ENCODE measurements at places on chromosomes 3 and 15.

DNA sequence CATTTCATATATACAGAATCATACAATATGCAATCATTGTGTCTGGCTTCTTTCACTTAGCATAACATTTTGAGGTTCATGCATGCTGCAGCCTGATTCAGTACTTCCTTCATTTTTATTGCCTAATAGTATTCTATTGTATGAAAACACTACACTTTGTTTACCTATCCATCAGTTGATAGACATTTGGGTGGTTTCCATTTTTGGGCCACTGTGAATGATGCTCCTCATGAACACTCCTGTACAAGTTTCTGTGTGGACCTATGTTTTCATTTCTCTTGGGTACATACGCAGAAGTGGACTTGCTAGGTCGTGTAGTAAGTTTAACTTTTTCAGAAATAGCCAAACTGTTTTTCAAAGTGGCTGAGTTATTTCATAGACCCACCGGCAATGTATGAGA is 18.8 kb downstream of the TNIK start:
- DNase-seq, result no peak

GRCh38 chr3:130823241-130823884 is 70.5 kb upstream of the ATP2C1 start:
- no peak for DNase-seq

DNA sequence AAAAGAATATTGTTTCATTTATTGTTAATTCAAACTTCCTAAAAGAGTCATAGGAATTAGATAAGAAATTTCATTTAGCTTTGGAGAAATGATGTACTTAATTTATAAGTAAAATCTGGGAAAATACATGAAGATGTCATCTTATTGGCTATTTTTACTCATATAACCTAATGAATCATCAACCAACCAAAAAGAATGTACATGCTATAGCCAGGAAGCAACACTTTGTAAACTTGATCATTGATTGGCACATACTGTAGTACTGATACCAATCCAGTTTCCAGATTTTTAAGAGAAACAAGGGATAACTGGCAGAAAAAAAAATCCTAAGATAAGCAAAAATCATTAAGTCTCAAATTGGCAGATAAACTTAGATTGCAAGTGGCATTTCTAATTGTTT is 207.9 kb upstream of the CDIN1 start:
- no peak for DNase-seq

DNA sequence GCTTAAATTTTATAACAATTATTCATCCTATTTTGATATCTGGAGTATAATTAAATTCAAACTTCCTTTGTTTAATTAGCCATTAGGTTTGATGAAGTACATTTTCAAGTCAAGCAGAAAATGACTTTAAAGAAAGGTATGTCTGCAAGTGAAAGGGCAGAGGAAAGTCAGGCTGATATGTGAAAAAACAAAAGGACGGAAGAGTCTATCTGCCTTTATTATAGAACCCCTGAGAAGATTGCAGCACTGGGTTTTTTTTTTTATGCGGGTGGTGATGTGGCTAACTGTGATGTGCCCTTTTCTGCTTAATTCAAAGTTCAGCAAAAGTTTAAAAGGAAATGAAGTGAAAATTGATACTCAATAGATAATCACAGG is 83.2 kb downstream of the COL8A1 start:
- no peak for DNase-seq

DNA sequence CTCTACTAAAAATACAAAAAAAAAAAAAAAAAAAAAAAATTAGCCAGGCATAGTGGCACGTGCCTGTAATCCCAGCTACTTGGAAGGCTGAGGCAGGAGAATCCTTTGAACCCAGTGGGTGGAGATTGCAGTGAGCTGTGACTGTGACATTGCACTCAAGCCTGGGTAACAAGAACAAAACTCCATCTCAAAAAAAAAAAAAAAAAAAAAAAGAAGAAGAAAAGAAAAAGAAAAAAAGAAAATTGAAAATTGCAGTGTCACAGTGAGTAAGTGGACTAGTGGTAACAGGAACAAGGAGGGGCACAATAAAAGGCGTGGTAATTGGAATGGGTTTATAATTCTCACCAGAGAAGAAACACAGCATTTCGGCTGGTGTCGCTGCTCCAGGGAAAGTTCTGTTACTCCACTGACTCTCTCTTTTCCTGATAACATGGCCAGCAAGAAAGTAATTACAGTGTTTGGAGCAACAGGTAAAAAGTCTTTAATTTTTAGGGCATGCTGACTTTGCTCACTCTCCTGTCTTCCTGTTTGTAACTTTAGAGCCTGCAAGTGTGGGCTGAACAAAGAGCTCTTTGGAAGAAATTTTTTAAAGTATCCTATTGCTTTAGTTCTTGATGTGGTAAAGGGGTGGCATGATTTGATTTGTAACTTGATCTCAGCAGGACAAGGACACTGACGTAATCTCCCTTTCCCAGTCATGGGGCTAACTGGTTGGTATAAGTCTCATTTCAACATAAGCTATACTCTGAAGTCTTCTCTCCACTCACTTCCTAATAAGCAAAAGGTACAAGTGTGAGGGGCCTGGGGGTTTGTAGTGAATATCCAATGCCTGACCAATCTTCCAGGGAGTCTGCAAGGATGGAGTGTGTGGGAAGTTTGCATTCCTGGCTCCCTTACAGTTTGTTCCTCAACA is 22.1 kb upstream of the TRA2B start:
- DNase-seq, result peak; percentile 53

GRCh38 chr3:193805448-193805847 is 212.4 kb downstream of the OPA1 start:
- no peak for DNase-seq
